ENCODE measurements at places on chromosomes 1 and 21.
A peak's percentile ranks its signal among the peaks of the same experiment; 100 is the strongest.

- no peak for DNase-seq
Measured at GRCh38 chr21:34684174-34684876, 15.5 kb downstream of the CLIC6 start.

- DNase-seq = no peak
Measured at GRCh38 chr1:61645476-61645875, 79.5 kb downstream of the TM2D1 start.

GRCh38 chr1:214830941-214831340 lies 227.9 kb downstream of the CENPF start:
- no peak for DNase-seq

DNA sequence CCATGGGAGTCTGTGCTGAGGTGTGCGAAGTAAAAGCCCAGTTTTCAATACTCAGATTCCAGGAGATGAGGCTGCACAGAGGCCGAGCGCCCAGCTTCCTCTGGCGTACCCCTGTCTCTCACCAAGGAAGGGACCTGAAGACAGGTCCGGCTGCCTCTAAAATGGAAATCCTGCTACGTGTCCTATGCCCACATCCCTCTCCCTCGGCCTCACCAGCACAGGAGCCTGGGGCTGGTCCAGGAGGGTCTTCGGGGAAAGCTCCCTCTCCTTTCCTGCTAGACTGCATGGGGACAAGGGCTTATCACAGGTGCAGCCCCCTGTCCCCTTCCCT lies 392 bp downstream of the MRPL55 start:
- no peak for DNase-seq

GRCh38 chr1:112533029-112533428 lies 24.3 kb downstream of the WNT2B start:
- no peak for DNase-seq

DNA sequence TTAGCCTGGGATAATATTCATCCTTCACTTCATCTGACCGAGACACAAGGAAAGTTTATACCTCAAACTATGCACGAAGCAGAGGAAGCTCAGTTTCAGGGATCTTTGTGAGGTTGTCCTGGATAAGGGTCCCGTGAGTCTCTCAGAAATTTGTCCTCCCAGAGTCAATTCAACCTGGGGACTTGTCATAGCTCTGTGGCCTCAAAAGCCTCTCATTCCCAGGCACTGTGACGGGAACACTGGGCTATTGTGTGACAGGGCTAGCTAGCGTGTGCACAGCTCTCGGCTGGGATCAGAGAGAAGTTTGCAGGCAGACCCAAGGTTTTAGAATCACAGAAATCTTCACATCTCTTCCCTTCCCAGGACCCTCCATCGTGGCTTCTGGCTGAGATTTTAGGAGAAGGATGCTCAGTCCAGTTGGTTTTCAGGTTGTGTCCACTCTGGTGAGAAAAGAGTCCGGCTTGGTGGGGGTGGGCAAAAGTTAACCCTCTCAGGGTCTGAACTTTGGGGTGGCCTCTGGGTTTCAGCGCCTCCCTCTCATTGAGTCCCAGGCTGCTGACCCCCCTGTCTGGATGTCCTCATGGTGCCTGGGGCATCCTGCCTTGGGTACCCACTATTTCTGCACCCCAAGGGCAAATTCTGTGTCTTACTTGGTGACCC lies 20.4 kb upstream of the LBR start:
- no peak for DNase-seq

- no peak for DNase-seq
Measured at GRCh38 chr1:116768416-116769103, 14.3 kb downstream of the CD2 start.

DNA sequence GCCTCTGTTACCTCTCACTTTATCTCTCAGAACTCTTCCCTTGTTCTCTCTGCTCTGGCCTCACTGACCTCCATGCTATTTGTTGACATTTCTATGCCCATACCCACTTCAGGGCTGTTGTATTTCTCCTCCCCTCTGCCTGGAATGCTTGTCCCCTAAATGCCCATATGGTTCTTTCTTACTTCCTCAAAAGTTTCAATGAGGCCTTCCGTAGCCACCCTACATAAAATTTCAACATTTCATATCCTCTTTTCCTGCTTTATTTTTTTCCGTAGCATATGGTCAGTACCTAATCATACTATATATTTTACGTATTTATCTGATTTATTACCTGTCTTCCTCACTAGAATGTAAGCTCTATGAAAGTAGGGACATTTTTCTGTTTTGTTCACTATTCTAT lies 47.1 kb upstream of the ZYG11A start:
- DNase-seq = no peak

GRCh38 chr1:3890389-3891328 lies 9.4 kb downstream of the C1orf174 start:
- no peak for DNase-seq

DNA sequence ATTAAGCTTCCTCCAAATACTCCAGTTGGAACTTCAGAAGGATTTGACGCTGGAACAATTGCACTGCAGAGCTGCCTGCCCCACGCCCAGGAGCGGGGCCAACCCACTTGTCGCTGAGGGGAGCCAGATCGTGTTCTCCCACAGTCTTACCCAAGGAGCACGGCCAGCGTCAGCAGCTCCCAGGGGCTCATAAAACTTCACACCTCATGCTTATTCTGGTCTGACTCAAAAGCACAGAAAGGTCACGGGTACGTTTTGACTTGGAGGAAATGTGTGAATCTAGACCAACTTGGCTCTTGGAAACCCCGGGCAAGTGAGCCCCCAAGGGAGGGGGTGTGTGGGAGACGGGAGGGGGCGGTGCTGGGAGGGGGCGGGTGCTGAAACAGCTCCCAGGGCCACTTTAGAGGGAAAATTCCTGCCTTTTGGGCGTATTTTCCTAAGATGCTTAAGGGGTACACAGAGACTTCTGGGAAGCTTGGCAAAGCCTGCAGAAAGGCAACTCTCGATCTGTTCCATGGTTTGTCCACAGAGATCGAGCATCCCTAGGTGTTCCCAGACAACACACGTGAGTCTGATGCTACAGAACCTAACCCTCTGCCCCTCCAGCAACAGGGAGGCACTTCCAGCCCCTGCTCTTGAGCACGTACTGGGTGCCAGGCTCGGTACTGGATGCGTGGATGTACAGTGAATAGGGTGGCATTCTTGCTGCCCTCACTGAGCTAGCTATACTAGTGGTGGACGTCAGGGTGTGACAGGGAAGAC lies 98.9 kb downstream of the DHRS3 start:
- DNase-seq = no peak

DNA sequence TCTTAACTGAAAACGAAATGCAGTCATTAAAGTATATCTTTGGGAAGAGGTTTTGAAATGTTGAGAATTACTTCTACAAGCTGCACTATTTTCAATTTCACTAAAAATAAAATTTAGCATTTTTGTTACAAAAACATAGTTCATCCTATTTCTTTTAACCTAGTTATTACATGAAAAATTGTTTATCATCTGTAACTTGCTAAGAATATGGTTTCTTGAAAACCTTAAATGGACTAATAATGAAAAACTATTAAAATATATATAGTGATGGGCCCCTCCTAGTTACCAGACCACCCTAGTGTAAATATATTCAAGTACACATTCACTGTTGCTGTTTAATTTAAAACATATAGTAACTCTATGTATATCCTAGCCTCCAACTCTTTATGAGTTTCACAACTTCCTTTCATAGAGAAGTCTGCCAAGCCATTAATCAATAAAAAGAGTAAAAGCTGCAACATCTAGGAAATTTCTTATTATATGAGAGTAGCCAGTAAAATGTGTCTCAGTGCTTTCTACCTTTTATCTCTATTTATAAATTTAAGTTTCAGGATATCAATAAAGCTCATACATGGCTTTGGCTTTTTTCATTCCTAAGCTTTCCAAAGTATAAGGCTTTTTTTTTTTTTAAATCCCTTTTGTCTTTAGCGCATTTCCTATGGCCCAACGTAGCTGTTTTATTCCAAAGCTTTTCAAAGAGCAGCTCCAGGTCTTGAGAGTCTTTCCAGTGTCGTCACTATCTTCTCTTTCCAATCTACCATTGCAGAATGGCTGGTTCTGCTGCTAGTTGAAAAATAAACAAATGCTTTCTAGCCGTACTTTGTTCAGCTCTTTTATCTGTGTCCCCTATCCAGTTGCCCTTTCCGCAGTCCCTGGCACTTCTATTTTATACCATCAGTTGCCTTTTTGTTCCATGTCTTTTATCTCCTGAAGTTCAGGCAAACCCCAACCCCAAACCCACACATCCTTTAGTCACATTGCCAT lies 6.5 kb downstream of the IRF2BP2 start:
- no peak for DNase-seq

DNA sequence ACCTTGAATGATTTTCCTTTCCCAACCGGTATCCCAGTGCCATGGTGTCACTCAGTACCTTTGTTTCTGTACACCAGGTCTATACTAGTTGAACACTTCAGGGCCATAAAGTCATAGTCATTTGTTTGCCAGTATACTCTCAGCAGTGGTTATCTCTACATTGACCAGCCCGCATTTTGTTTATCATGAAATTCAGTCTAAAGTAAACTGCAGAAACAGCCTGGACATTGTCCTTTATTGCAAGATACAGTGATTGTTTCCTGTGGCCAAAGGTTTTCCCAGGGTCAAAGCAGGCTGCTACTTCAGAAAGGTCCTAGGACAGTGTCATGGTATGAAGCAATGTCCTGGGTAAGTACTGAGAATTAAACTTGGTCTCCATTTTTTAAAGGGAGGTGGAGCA lies 407.4 kb downstream of the RWDD3 start:
- no peak for DNase-seq

DNA sequence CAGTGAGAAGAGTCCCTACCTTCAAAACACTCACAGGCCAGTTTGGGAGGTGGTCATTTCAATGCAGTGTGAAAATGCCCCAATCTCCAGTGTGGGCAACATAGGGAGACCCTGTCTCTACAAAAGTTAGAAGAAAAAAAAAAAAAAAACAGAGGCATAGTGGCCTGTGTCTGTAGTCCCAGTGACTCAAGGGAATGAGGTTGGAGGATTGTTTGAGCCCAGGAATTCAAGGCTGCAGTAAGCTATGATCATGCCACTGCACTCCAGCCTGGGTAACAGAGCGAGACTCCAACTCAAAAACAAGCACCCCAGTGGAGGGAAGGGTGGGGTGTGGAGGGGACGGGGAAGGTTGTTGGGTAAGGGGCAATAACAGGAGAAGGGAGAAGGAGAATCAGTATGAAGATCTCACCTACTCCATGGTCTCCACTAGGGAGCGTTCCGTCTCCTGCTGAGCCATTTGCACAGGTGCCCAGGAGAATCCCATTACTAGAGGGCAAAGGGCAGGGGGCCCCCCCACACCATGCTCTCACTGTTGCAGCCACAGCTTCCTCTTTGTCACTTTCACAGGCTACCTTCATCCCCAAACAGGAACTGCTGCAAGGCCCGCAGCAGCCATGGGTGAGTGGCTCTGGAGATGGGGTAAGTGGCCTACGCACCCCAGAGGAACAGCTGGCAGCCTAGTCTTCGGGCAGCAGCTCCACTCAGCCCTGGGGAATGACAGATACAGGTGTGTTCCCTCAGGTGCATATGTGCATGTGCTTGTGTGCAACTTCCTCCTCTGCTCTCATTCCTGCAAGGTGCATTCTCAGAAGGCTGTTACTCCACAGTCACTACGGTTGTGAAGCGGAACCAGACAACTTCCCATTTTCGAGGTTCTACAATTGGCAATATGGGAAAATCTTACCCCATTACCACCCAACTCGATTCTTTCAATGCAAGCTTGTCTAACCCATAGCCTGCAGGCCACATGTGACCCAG lies 87.9 kb upstream of the LYST start:
- no peak for DNase-seq

DNA sequence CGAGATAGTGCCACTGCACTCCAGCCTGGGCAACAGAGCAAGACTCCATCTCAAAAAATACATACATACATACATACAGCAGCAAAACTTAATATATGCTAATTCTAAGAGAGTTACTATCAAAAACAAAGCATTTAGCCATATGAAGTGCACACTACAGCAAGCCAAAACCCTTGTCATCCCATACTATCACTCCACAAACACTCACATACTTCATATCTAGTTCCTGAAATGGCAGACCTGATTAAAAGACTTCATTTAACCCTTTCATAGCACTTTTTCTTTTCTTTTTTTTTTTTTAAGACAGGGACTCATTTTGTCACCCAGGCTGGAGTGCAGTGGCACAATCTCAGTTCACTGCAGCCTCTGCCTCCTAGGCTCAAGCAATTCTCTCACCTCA lies 65.6 kb downstream of the COP1 start:
- DNase-seq = no peak

GRCh38 chr21:42039470-42039901 lies 29.3 kb upstream of the ZBTB21 start:
- no peak for DNase-seq

GRCh38 chr1:165897326-165898303 lies 70.2 kb downstream of the UCK2 start:
- no peak for DNase-seq

DNA sequence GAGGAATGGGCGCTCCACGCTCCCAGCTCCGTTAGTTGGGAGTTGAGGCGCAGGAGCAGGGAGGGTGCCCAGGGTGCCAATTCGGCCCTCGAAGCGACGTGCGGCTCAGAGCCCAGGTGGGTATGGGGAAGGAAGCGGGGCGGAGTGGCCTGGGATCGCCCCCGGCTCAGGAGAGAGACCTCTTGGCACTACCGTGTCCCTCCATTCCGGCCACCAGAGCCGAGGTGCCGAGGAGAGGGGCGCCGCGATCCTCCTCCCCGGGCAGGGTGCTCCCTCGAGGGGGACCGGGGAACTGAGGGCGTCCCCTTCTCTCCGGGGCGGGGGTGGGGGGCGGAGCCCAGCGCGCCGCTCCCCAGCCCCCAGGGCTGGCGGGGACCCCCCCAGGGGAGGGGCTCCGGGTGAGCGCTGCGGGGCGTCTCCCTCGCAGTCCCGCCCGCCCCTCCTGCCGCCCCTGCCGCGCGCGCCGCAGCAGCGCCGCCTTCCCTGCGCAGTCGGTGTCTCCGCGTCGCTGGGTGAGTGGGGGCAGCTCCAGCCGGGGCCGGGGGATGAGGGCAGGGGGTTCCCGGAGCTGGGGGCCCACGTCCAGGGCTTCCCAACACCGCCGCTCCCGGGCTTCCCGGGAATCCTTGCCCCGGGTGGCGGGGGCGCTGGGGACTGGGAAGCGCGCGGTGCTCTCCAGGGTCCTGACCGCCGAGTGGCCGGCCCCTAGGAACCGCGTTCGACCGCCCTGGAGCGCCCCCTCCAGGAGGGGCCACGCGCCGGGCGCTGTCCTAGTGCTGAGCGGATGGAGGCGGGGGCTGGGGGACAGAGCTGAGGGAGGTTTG lies at the start of gene HPCA:
Gene HPCA (plus strand): TSS at position 488 of the 824 bp plus-strand sequence. CDS start 2,408 bp downstream, outside the sequence.
- DNase-seq = peak; percentile 60

DNA sequence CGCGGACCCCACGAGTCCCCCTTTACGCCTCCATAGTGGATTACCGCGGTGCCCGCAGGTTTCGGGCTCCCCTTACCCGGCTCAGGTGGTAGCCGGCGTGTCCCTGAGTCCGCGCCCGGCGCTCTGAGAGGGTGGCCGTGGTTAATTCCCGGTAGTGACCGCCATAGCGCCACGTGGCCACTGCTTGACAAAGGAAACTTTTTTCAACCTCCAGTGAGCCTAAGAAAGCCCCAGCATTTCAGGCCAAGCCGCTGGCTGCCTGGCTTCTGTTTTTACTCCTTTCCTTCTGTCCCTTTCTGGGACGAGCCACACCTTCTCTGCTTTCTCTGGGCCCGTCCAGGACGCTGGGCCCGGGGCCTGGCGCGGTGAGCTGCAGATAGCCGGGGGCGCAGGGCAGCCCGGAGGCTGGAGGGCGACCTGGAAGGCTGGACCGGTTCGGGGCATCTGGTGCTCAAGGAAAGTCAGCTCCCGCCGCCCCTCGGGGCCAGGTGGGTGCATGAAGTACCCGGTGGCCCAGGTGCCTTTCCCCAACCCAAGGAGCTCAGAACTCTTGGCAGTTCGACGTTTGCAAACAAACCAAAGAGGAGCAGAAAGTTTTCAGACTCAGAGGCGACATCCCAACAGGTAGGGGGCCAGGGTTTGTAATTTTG lies 540 bp upstream of the C1orf198 start:
- DNase-seq = no peak

Measured in 8988T (cell line).